ENCODE measurements at places on chromosomes 2 and 18.

DNA sequence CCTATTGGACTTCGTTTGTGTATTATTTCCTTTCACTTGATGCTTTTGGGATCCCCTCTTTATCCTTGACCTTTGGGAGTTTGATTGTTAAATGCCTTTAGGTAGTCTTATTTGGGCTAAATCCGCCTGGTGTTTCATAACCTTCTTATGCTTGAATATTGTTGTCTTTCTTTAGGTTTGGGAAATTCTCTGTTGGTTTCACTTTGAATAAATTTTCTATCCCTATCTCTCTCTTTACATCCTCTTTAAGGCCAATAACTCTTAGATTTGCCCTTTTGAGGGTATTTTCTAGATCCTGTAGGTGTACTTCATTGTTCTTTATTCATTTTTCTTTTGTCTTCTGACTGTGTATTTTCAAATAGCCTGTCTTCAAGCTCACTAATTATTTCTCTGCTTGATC, 354.7 kb downstream of the PARD3B start:
- no peak for DNase-seq

- DNase-seq, result no peak
Observed at GRCh38 chr2:48449073-48449840, 80.7 kb upstream of the STON1 start.

DNA sequence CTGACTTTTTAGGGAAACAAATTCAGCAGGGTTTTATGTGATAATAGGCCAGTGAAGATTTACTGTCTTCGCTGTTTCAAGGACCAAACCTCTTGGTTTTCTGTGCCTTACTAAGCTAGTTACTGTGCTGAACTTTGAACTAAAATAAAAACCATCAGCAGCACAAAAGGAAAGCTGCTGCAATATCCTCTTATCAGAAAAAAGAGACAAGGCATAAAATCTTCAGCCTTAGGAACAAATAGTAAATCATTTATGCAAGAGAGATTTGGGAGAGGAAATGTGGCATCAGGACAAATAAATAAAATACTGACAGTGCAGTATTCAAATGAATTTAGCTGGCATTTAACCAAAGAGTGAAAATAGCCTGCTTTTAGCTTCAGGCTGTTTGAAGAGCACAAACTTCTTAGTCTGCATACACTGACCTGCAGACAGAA, 64.1 kb upstream of the EHBP1 start:
- DNase-seq, result no peak

GRCh38 chr2:229952256-229952835, 30.0 kb downstream of the FBXO36 start:
- no peak for DNase-seq

DNA sequence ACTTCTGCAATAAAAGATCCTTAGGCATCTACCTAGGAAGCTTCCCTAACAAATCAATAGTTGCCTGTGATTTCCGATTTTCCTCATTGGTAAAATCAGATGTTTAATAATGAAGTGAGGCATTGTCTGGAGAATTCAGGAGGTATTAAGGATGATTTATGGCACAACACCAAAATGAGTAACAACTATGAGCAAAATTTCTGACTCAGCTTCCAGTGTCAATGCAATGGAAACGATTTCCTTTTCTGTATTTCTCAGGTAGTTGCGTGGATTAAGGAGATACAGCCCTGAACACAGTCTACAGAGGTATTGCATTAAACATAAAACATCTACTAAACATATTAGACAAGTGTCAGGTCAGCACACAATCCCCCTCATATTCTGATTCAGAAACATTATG, 99.5 kb downstream of the EPB41L3 start:
- DNase-seq, result no peak

GRCh38 chr2:146777181-146777580, 1067.6 kb upstream of the ACVR2A start:
- peak; percentile 30 for DNase-seq
